Effector memory CD8-positive, alpha-beta T cell (primary cell): ENCODE measurements at places on chromosomes 4 and X.

GRCh38 chr4:117239434-117239833 is 154.1 kb upstream of the TRAM1L1 start:
- no peak for DNase-seq
- no peaks in the 10 kb centered on the region for H3K27me3 ChIP-seq
- no peak overlapping the region for H3K27ac ChIP-seq
- H3K36me3 ChIP-seq, result no peaks in the 10 kb centered on the region
- no peak overlapping the region for H3K4me3 ChIP-seq
- no peaks in the 10 kb centered on the region for H3K4me1 ChIP-seq

GRCh38 chrX:133177202-133177601 is 41.0 kb downstream of the TFDP3 start:
- H3K36me3 ChIP-seq, result no peaks in the 10 kb centered on the region
- H3K4me3 ChIP-seq, result no peak overlapping the region
- H3K27me3 ChIP-seq, result no peaks in the 10 kb centered on the region
- H3K27ac ChIP-seq, result no peak overlapping the region

DNA sequence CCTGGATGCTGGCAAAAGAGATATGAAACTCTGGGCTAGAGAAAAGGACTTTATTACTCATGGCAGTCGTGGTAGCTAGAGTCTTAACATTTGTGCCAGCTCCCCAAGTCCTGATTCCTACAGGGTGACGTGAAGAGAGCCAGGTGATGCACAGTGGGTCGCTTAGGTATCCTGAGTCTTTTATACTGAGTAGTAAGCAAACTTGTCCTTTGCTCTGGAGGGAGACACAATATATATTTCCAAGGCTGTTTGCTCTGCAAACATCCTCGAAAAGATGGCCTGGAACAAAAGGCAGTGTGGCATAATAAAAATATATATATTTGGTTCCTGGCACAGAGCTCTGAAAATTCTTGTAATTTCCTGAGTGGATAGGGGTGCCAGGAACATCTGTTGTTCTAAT is 23.0 kb downstream of the ZNF81 start:
- H3K4me1 ChIP-seq, result no peaks in the 10 kb centered on the region
- no peak overlapping the region for H3K27ac ChIP-seq
- no peaks in the 10 kb centered on the region for H3K36me3 ChIP-seq
- DNase-seq, result no peak
- H3K4me3 ChIP-seq, result no peak overlapping the region

DNA sequence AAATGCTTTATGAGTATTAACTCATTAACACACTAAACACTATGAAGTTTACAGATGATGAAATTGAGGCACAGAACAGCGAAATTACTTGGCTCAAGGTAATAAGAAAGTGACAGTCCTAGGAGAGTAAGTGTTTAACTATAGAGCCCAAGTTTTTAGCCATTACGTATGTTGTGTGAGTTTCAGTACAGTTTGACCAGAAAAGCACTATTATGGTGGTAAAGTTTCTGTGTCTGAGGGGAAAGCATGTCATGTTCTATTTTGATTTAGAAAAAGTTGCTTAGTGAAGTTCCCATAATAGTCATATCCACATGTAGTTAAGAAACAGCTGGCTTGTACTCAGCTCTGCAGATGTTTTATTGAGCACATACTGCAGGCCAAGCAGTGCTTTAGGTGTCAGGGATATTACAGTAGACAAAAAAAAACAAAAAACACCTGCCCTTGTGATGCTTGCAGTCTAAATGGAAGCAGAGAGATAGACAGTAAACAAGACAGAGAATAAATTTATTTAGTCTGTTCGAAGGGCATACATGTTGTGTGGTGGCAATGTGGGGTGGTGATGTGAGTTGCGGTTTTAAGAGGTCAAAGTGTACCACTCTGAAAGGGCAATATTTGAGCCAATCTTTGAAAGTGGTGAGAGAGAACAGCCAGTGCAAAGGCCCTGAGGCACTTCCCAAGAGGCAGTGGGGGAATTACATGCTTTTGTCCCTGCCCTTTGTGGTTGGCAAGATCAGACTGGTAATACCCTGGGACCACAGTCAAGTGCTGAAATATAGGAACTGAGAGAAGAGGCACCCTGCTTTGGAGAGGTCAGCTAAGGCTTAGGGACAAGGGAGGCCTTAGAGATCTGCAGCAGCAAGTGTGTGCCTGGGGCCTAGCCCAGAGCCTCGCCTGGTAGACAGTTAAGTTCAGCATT is 6.2 kb downstream of the TMEM131L start:
- H3K27me3 ChIP-seq, result no peaks in the 10 kb centered on the region
- no peak for DNase-seq
- peak overlapping the region; percentile 93 for H3K4me3 ChIP-seq
- H3K27ac ChIP-seq, result peak overlapping the region; percentile 94
- peaks cover 77% of the 10 kb centered on the region for H3K4me1 ChIP-seq
- H3K36me3 ChIP-seq, result peaks cover 60% of the 10 kb centered on the region

DNA sequence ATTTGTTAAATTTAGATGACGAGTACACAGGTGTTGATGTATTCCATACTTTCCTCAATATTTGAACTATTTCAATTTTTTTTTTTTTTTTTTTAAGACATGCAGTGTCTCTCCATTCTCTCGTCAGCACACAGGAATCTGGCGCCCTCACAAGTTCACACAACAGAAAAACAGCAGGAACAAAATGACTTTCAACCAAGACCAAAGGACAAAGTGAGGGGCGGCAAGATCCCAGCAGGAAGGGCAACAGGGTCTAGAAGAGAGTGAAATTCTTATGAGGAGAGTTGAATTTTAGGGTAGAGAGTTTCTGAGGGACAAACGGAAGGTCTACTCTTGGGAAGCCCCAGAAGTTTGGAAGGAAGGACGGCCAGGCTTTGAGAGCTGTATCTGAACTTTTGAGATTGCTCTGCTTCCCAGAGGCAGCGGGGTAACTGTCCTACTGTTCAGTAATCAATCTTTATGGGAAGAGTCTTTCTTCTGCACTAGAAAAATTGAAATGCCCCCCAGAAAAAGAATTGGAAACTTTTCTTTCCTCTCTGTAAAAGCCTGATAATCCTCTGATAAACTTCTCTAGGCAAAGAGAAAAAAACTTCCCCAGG is 760.2 kb downstream of the RAB28 start:
- H3K27ac ChIP-seq, result no peak overlapping the region
- peaks cover 11% of the 10 kb centered on the region for H3K27me3 ChIP-seq
- no peaks in the 10 kb centered on the region for H3K36me3 ChIP-seq
- no peaks in the 10 kb centered on the region for H3K4me1 ChIP-seq
- H3K4me3 ChIP-seq, result no peak overlapping the region
- DNase-seq, result no peak

DNA sequence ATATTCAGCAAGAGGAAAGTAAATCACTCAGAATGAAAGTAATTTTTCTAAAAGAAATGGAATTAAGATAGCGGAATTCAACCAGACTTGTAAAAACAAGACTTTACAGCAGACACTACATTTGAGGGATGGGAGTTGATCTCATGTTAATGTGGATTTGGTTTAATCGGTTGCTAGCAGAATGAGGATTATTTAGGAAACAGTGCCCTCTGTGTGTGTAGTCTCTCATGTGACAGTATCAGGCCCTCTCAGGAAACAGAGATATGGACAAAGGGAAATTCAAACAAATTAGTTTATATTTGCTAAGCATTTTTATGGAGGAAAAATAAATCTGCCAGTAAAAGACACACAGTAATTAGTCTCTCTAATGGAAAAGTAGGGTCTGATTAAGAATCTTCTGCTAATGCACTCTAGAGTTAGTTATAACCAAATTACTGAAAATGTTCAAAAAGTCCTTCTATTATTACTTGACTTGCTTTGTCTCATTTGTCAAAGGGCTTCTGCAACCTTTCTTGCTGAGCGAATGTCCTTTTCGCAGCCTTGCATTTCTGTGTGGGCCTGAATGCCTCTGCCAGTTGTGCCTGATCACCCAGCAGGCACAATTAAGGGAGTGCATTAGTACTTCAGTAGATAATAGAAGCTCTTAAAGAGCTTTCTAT is 1282.3 kb upstream of the TENM3 start:
- no peak overlapping the region for H3K27ac ChIP-seq
- no peak overlapping the region for H3K4me3 ChIP-seq
- DNase-seq, result no peak

GRCh38 chr4:7348946-7349900 is 85.5 kb downstream of the PSAPL1 start:
- H3K4me3 ChIP-seq, result no peak overlapping the region
- H3K4me1 ChIP-seq, result no peaks in the 10 kb centered on the region
- H3K27me3 ChIP-seq, result peaks cover 26% of the 10 kb centered on the region
- H3K36me3 ChIP-seq, result no peaks in the 10 kb centered on the region
- no peak for DNase-seq

DNA sequence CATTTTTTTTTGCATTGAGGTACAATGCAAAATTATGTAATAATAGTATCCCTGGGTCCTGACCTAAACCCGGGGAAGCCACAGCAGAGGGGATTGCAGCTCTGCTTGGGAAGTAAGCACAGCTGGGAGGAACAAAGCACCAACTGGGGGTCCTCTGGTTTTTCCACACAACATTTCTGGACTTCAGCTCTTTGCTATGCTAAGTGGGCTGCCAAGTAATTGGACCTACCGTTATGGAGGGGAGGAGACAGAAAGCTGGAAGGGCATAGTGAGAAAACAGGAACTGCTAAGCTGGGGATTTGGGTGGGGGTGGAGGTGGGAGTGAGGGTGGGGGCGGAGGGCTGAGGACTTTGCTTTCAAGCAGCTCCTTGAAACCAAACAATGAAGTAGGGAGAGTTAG is 183.3 kb downstream of the ZIC3 start:
- no peak for DNase-seq
- no peak overlapping the region for H3K4me3 ChIP-seq
- no peak overlapping the region for H3K27ac ChIP-seq
- H3K36me3 ChIP-seq, result no peaks in the 10 kb centered on the region
- H3K27me3 ChIP-seq, result no peaks in the 10 kb centered on the region

DNA sequence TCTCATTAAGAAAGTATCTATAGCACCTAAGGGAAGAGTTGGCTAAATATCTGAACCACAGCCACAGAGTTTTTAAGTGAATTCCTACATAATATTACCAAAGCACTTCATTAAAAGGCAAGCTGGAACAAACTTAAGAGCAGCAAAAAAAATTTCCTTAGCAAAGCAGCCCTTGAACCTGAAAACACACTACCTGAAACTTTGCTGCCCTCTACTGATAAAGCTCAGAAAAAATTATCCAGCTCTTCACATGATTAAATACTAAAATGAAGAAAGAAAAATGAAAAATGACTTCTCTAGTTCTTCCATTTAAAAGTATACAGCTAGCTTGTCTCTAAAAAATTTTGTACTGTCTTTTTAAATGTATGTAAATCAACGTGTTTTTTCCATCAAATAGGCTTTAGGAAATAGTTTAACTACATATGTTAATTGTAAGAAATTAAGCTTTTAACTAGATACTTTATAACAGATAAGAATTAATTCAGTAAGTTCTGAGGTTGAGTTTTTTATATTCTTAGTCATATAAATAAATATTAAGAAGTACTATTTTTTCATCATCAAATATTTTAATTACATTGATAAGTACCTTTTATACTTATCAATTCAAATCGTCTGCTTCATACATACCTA is 156.1 kb downstream of the STPG2 start:
- H3K4me1 ChIP-seq, result no peaks in the 10 kb centered on the region
- no peaks in the 10 kb centered on the region for H3K36me3 ChIP-seq
- no peaks in the 10 kb centered on the region for H3K27me3 ChIP-seq
- no peak for DNase-seq
- H3K27ac ChIP-seq, result no peak overlapping the region

DNA sequence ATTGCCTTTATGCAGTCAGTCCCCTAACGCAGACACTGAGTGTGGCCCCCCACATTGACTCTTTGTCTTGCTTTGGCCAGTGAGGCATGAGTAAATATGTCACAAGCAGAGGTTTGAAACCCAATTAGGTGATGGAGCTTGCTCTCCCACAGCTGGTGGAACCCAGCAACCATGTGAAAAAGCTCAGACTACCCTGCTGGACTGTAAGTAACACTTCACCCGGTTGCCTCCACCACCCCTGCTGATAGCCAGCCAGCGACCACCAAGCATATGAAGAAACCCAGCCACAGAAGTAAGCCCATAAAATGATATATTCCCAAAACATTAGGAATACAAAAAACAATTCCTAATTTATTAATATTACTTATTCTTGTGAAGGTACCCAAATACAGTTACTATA is 21.6 kb upstream of the PDCL2 start:
- H3K27ac ChIP-seq, result no peak overlapping the region
- no peaks in the 10 kb centered on the region for H3K36me3 ChIP-seq
- DNase-seq, result no peak
- H3K4me1 ChIP-seq, result no peaks in the 10 kb centered on the region

GRCh38 chrX:132758759-132759158 is 199.7 kb downstream of the HS6ST2 start:
- no peaks in the 10 kb centered on the region for H3K36me3 ChIP-seq
- H3K4me1 ChIP-seq, result peaks cover 2% of the 10 kb centered on the region
- no peak for DNase-seq
- no peak overlapping the region for H3K27ac ChIP-seq
- H3K27me3 ChIP-seq, result no peaks in the 10 kb centered on the region
- H3K4me3 ChIP-seq, result no peak overlapping the region

DNA sequence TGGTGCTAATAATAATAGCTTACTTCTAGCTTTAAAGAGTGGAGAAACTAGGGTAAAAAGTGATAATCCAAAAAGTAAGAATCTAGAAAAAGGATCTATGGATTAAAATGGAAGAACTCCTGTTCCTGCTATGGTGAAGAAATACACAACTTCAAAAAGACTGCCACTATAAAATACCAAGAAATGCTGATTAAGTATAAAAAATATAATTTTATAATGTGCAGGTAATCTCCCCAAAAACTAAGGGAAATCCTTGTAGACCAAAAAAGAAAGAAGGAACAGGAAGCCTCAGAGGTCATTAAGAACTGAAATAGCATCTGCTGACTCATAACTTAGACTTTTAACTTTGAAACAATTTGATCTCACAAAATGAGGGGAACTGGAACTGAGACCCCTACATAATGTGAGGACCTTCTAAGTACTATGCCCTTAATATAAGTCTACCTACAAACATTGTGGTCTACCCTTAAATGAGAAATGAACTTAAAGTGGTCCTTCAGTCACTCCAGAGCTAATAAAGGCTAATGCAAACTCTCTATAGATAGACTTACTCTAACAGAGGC is 50.6 kb upstream of the SRPX start:
- no peak overlapping the region for H3K27ac ChIP-seq
- H3K27me3 ChIP-seq, result no peaks in the 10 kb centered on the region
- no peaks in the 10 kb centered on the region for H3K4me1 ChIP-seq
- no peak for DNase-seq
- H3K4me3 ChIP-seq, result no peak overlapping the region
- no peaks in the 10 kb centered on the region for H3K36me3 ChIP-seq

- H3K36me3 ChIP-seq, result no peaks in the 10 kb centered on the region
- no peak for DNase-seq
- H3K4me3 ChIP-seq, result no peak overlapping the region
- peaks cover 3% of the 10 kb centered on the region for H3K4me1 ChIP-seq
- no peak overlapping the region for H3K27ac ChIP-seq
These were observed 2.3 kb downstream of the P2RY4 start for GRCh38 chrX:70257423-70258288.

- DNase-seq, result no peak
- no peaks in the 10 kb centered on the region for H3K36me3 ChIP-seq
- H3K27me3 ChIP-seq, result no peaks in the 10 kb centered on the region
- H3K27ac ChIP-seq, result no peak overlapping the region
- no peak overlapping the region for H3K4me3 ChIP-seq
- H3K4me1 ChIP-seq, result no peaks in the 10 kb centered on the region
These were observed 43.1 kb upstream of the AFF2 start for GRCh38 chrX:148457279-148457678.

GRCh38 chr4:10348241-10348640 is 109.0 kb downstream of the ZNF518B start:
- DNase-seq, result no peak
- H3K27ac ChIP-seq, result no peak overlapping the region
- no peak overlapping the region for H3K4me3 ChIP-seq
- no peaks in the 10 kb centered on the region for H3K36me3 ChIP-seq
- peaks cover 11% of the 10 kb centered on the region for H3K27me3 ChIP-seq
- H3K4me1 ChIP-seq, result no peaks in the 10 kb centered on the region
